ENCODE measurements at places on chromosomes 4 and X. TPM values are rescaled to one million over a fixed set of nuclear protein-coding genes. Genes with fewer than 3 reads are reported as not detected.
A peak's percentile ranks its signal among the peaks of the same experiment; 100 is the strongest.

GRCh38 chr4:140061194-140061593 is 92.8 kb downstream of the MAML3 start:
- H3K36me3 ChIP-seq, result no peaks in the 10 kb centered on the region
- H3K4me3 ChIP-seq, result peak overlapping the region; percentile 36
- DNase-seq, result peak; percentile 84
- H3K27ac ChIP-seq, result peak overlapping the region; percentile 0
- H3K27me3 ChIP-seq, result no peaks in the 10 kb centered on the region

Gene FAM241A
- total RNA-seq, result 1.2 TPM

DNA sequence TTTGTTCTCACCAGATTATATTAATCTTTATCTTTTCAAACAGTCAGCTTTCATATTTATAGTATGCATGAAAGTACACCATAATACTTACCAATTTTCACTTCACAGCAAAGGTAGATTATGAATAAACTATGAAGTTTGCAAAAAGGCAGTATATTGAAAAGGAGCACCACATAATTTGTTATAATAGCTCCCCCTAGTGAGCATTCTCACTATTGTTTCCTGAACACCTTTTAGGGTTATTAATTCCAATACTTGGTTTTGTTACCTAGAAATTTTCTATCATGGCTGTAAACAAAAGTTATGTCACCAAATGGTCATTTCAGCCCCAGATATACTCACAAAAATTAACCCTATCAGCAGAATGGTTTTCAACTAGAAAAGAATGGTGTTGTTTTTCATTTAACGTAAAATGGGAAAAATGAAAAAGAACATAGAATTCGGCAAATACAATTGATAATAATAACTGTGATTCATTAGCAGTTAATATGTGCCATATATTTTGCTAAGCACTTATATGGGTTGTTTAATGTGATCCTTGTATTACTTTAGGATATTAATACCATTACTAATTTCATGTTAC is 30.2 kb upstream of the NKX6-1 start:
- H3K4me1 ChIP-seq, result no peaks in the 10 kb centered on the region
- H3K36me3 ChIP-seq, result no peaks in the 10 kb centered on the region
- peak; percentile 7 for DNase-seq
- no peak overlapping the region for H3K27ac ChIP-seq
- H3K4me3 ChIP-seq, result no peak overlapping the region

DNA sequence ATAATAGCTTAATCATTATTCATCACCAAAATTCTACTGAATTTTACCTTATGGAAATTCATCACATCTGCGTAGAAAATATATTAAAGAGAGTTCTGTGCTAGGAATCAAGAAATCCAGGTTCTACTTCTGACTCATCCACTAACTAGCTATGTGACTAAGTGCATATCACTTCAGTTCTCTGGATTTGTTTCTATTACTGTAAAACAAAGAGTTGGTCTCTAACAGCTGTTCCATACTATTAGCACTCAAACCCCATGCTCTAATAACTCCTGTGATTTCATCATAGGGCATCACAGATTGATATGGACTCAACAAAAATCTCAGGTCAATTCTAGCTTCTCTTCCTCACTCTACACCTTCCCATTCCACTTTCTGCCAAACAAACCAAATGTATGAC is 572.0 kb downstream of the INPP4B start:
- H3K4me3 ChIP-seq, result no peak overlapping the region
- peaks cover 11% of the 10 kb centered on the region for H3K4me1 ChIP-seq
- H3K27ac ChIP-seq, result peak overlapping the region; percentile 55
- no peaks in the 10 kb centered on the region for H3K36me3 ChIP-seq

Gene PDLIM5
- 28.4 TPM for total RNA-seq

All from fibroblast of lung (primary cell).